ENCODE measurements at places on chromosomes 2 and 18. TPM values are rescaled to one million over a fixed set of nuclear protein-coding genes. Genes with fewer than 3 reads are reported as not detected.

Gene MC2R
- not detected for total RNA-seq

Gene HSPE1
- 136 TPM for total RNA-seq

Gene PAPOLG
- total RNA-seq, result 15.5 TPM

Gene SIX3
- total RNA-seq, result not detected

Gene GATA6
- 15.1 TPM for total RNA-seq

Gene TCF4
- total RNA-seq, result 149 TPM

GRCh38 chr2:137947728-137948336, 16.4 kb upstream of the HNMT start:
- no peak overlapping the region for H3K4me3 ChIP-seq
- DNase-seq, result peak; percentile 74
- no peaks in the 10 kb centered on the region for H3K27me3 ChIP-seq
- no peak overlapping the region for H3K27ac ChIP-seq
- no peaks in the 10 kb centered on the region for H3K4me1 ChIP-seq
- no peaks in the 10 kb centered on the region for H3K36me3 ChIP-seq

GRCh38 chr2:124670187-124670586, 645.1 kb downstream of the CNTNAP5 start:
- H3K36me3 ChIP-seq, result no peaks in the 10 kb centered on the region
- no peak overlapping the region for H3K27ac ChIP-seq
- H3K4me1 ChIP-seq, result no peaks in the 10 kb centered on the region
- no peak overlapping the region for H3K4me3 ChIP-seq
- no peak for DNase-seq
- H3K27me3 ChIP-seq, result no peaks in the 10 kb centered on the region

DNA sequence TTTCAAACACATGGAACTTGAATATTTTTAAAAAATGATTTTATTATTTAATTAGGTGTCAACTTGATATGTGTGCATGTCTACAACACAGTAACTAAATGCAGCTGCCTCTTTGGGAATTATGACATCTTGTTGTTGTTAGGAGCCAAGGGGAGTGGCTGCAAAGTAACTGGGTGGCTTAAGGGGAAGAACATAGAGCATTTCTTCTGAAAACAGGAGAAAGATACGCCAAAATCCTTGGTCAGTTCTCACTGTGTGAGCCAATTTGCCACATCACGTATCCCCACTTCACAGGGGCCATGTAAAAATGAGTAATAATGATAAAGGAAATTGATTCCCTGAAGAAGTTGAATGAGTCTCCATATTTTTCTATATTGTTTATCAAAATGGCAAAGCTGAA, 309.8 kb upstream of the COL3A1 start:
- H3K36me3 ChIP-seq, result no peaks in the 10 kb centered on the region
- H3K27me3 ChIP-seq, result no peaks in the 10 kb centered on the region
- no peak overlapping the region for H3K4me3 ChIP-seq
- DNase-seq, result peak; percentile 54
- H3K27ac ChIP-seq, result no peak overlapping the region

DNA sequence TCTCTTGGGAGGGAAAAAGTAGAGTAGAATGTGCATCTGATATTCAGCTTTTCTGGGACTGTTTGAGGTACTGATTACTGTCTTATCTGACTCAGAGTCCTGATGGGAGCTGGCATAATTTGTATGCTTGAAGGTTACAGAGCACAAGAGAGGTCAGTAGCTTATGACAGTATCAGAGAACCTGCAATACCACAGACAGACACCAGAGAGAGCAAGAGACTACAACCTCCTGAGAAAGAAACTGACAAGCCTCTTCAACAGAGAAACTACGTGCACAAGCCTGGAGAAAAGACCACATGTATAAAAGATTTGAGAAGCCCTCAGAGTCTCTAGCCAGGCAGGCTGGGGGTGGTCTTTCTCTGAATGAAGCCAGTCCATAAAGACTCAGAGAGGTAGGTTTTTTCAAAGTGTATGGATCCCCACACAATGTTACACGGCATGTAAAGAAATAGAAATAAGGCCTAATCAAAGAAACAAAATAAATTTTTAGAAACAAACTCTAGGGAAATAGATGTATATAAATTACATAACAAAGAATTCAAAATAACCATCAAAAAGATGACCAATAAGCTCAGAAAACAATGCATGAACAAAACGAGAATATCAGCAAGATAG, 568.3 kb downstream of the LRRTM4 start:
- no peak for DNase-seq
- no peaks in the 10 kb centered on the region for H3K4me1 ChIP-seq
- no peaks in the 10 kb centered on the region for H3K27me3 ChIP-seq
